Putamen (tissue), 1 donor: ENCODE measurements at places on chromosomes 5 and 9.

- no peak for DNase-seq
Observed at GRCh38 chr9:130289711-130290241, 24.2 kb downstream of the HMCN2 start.

GRCh38 chr5:104708027-104708426 is 1145.4 kb upstream of the NUDT12 start:
- DNase-seq = peak; percentile 2

DNA sequence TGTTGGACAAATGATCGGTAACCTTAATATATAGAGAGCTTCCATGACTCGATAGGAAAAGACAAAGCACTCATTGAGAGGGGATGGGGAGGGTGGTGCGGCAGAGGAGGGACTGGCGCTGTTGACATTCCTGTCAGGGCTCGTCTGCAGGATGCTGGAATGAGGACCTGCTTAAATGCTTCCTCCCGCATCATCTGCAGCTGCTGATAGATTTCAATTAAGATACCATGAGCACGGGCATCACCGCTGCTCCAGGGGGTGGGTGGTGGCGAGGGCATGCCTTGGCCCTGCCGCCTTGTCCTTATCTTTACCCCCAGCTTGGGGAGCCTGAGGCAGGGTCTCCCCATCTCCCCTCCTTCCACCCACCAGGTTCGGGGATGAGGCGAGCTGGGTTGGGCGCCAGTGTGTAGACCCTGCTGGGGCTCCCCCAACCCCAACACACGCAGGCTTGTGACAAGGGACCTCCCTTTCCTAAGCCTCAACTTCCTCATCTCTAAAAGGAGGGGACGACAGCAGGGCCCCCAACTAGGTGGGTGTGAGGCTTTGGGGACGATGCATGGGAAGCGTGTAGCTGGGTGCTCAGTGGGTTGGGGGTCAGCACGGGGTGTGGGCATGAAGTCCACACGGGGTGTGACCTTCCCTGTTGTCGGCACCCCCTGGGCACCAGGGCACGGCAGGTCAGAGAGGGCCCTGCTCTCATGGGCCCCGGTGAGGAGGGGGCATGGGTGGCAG is 11.7 kb upstream of the QRFP start:
- DNase-seq = no peak

DNA sequence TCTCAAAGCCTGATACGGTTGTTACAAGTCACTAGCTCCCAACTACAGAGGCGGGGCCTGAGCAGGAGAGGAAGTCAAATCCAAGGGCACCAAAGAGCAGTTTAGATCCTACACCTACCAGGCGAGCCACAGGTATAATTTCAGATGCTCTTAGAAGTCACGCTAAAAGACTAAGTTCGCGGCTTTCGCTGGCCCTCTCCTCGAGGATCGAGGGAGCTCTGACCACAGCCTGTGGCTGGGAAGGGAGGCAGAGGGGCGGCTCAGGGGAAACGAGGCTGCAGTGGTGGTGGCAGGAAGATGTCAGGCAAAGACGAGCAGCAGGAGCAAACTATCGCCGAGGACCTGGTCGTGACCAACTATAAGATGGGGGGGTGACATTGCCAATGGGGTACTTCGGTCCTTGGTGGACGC is 48.6 kb downstream of the SEMA4D start:
- no peak for DNase-seq
